NCI-H510A treated with DMSO at 0.1 percent for 48 hours (cell line): ENCODE measurements at places on chromosomes 7 and 10.

DNA sequence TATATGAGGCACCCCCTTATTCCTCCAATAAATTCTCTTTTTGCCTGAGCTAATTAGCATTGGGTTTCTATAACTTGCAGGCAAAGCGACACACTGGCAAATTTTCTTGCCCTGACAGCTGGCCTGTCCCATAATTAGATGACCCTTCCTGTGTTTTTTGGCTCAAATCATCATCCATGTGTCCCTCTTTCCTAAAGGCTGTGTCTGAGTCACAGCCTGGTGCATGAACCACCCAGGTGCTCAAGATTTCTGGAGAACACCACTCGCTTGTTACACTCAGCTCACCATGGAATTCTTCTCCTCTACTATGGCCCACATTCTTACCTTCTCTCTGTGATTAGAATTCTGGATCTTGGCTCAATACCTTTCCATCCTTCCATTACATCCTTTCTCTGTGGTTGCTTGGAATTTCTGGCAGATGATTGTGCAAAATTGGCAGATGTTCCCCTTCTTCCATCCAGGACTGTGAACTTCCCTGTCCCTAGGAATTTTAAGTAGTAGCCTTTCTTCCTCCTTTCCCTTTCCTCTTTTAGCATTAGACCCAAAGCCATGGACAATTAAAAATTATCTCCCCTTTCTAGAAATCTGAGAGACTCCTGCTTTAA is 116.0 kb upstream of the ANKRD1 start:
- no peak for DNase-seq

- DNase-seq = no peak
These were observed 152.7 kb upstream of the GLI3 start for GRCh38 chr7:42389697-42390096.

DNA sequence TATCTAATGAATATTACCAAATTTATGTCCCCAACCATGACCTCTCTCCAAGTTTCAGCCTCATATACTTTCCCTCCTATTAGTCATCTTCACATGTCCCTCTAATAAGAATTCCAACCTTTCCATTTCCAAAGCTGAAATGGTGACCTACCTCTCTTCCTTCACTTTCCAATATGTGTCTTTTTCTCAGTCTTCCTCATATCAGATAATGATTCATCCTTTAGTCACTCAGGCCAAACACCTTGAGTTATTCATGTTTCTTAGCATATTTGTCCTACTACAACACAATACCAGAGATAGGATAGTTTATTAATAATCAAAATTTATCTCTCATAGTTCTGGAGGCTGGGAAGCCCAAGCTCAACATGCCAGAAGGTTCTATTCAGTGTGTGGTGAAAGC is 318.5 kb upstream of the ZWINT start:
- DNase-seq = no peak

- DNase-seq = peak; percentile 61
These were observed 737 bp downstream of the ZMIZ1 start for GRCh38 chr10:79069325-79070080.

DNA sequence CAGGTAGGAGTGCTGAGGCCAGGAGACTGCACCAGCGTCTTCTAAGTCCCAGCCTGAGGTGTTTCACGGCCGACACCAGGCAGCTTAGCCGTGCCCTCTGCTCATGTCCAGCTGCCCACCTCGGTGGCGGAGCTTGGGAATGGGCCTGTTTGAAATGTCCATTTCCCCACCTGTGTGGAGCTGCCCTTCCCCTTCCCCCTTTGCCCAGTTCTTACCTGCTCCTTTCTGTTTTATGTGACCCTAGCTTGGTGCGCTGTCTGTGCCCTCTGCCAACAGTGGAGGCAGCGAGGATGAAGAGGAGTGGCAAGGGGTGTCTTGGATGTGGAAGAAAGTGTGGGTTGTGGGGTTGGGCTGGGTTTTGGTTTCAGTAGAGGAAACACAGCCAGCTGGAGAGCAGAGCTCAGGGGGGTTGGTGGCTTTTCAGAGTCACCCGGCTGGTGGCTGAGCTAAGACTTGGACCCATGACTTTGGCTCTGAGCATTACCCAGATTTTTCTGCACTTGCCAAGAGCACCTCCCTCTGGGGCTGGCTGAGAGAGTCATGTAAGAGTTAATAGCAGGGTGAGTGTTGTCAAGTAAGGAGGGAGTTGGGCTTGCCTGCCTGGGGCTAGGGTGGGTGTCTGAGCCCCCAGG is 37.4 kb downstream of the GBX1 start:
- no peak for DNase-seq

DNA sequence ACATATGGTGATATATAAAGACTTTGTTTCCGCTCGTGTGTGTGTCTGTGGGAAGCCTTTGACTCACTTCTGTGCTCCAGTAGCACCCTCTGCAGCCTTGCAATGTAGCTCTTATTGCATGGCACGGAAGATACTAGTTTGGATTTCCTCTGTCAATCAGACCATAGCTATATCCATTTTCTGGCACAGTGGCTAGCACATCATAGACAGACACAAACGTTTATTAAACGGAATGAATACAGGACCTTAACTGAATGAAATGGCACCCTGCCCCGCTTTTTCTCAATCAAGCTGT is 124.0 kb upstream of the PTPN20 start:
- no peak for DNase-seq

DNA sequence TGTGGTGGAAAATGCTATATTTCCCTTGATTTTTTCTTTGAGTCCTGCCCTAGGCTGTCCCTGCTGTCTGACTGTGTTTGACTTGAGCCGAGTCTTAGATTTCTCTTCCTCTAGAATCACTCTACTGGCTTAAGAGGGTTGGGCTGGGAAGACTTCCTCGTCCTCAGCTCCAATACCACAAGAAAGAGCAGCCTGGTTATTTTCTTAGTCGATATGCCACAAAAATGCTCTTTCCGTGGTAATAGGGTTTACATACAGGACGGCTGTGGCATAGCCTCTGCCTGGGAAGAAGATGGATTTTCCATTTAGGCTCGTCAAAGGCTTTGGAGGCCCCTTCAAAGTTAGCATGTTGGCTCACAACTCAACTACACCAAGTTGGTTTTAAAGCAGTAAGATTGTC is 212.0 kb upstream of the IGFBP3 start:
- DNase-seq = no peak

GRCh38 chr10:11036424-11037011 is 18.8 kb downstream of the CELF2 start:
- DNase-seq = peak; percentile 1

- DNase-seq = no peak
These were observed 14.2 kb upstream of the PRKAR1B start for GRCh38 chr7:741191-741671.

- no peak for DNase-seq
These were observed 19.6 kb upstream of the PIP4K2A start for GRCh38 chr10:22733992-22734391.

DNA sequence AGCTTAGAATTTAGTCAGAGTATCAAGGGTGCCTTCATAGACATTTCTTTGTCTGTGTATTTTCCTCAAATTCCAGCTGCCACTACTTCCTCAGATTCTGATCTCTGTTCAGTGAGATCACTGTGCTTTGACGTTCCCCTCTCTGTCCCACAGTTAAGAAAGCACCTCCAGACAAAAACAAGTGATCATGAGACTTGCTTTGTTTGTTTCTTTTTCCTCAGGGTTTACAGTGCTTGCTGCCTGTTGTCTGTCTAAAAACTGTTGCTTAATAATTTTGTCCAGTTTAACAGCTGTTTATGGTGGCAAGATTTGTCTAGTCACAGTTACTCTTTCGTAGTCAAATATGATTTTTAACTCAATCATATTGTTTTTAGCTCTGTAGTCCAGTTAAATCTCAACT is 29.1 kb downstream of the TRUB1 start:
- DNase-seq = no peak

- peak; percentile 10 for DNase-seq
These were observed 1156.3 kb downstream of the SORCS3 start for GRCh38 chr10:105797234-105797890.

DNA sequence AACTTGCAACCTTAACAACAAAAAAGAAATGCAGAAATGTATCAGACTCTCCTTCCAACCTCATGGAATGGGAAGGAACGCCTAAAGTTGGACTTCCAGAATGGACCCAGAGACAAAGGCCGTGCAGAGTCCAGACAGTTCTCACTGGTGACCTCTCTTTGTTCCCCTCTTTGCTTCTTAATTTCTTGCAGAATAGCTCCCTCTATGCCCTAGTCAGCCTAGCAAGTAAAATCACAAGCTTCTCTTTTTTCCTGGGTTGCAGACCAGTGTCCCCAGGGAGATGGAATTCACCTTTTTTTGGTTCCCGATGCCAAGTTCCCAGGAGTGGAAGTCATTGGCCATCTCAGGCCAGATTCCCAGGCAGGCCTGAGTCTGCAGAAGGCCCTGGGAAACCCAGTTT is 278.0 kb downstream of the CCSER2 start:
- no peak for DNase-seq

DNA sequence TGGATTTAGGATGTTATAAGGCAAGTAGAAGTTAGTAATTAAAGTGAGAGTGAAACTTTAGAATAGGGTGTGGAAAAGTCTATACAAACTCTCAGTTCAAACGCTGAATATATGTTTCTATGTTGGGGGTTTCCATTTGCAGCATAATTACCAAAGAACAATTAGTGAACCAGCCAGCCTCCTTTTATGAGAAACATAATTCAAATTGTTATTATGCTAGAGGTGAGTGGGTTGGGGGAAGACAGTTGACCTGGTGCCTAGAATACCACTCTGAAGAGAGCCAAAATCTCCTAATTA is 435.8 kb downstream of the MDFIC start:
- no peak for DNase-seq

DNA sequence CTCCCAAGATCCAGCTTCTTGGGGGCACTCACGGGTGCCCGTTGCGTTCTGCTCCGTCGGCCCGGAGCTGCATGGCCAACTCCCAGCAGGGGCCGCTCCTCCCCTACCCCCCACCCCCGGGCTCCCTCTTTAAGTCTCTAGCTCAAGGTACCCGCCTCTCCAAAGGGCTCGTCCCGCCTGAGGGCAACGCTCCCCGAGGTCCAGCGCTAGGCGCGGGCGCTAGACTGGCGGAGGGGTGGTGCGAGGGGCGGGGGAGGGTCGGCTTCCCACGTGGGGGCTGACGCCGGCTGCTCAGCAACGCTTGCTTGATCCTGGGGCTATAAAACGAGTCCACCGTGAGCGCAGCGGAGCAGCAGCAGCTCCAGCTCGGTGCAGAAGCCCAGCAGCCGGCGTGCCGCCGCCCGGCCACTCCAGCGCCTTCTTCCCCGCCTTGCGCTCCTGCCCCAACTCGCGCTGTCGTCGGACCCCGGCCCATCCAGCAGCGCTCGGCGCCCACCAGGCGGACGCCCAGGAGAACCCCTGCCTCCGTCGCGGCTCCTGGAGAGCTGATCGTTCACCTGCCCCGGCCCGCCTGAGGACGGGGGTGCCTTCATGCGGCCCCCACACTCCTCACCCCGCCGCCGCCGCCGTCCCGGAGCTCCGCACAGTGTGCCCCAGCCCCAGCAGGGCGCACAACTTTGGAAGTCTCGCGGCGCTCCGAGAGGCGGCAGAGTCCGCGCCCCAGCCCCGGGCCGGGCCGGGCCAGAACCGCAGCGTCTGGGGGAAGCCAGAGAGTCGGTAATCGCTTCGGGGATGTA is at the start of gene ADRA2A:
TSS of gene ADRA2A (plus strand) at position 348 of the 797 bp plus-strand sequence. CDS start 968 bp downstream, outside the sequence.
- DNase-seq = peak; percentile 61

DNA sequence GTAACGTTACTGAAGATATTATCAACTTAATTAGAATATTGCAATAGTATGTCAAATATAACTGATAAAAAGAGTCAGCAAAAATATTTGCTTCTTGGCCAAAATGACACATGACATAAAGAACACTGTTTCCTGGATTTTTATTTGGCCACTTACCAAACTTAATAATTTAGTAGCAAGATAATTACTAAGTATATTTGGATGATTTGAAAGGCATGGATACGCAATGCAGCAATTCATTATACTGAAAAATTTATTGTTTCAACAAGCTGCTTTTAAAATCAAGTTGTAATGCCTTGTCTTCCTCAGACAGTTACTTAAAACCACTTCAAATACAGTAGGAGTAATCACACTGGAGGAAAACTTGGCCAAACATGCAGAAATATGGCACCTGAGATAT is 234.0 kb downstream of the SEMA3E start:
- no peak for DNase-seq

- no peak for DNase-seq
These were observed 68.9 kb upstream of the ANTXRL start for GRCh38 chr10:46217752-46218453.

GRCh38 chr7:125390981-125391380 is 461.4 kb upstream of the POT1 start:
- DNase-seq = no peak

- no peak for DNase-seq
These were observed 48.5 kb downstream of the TMEM130 start for GRCh38 chr7:98821348-98821747.

- DNase-seq = no peak
These were observed 171.4 kb upstream of the PPP2R2D start for GRCh38 chr10:131729361-131729760.

DNA sequence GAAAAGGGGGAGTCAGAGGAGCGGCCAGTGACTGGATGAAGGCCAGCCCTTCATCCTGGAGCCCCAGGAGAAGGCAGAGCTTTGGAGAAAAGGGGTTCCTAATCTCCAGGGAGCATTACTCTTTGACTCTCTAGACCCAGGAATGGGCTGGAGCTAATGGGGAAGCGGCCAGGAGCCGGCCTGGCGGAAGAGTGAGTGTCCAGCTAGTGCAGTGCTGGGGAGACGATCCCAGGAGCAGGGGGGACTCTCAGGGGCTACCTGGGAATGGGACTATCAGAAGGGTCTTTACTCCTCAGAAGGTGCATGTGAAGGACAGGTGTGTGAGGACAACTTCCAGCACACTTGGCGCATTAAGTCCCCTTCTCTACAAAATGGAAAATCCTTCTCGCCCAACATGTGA is 2.4 kb upstream of the PAX2 start:
- DNase-seq = no peak

DNA sequence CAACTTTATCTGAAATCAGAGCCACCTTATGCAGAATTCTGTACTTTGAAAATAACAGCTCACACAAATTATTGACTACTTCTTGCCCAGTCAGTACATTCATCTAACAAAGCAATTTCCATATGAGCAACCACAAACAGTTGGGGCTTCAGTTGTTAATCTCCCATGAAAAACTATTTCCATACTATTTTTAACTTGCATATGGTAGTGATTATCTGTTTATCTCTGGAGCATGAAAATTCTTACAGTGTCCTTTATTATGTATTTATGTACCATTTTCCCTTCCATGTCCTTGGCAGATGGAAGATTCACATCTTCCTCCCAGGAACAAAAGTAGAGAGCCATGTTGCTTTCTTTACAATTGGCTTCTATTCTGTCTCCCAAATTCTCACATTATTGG is 285.7 kb downstream of the CRPPA start:
- DNase-seq = no peak
